Stimulated activated CD4-positive, alpha-beta T cell treated with anti-CD3 and anti-CD28 coated beads, Interleukin-2, amount 100 ng/mL, for 24 hours (primary cell): ENCODE measurements at places on chromosomes 4 and X.
A peak's percentile ranks its signal among the peaks of the same experiment; 100 is the strongest.

- DNase-seq = no peak
Measured at GRCh38 chr4:150387981-150388380, 194.0 kb upstream of the MAB21L2 start.

- DNase-seq = no peak
Measured at GRCh38 chrX:1420371-1420770, 28.5 kb upstream of the SLC25A6 start.

GRCh38 chrX:136936183-136936549 lies 55.6 kb upstream of the RBMX start:
- no peak for DNase-seq

DNA sequence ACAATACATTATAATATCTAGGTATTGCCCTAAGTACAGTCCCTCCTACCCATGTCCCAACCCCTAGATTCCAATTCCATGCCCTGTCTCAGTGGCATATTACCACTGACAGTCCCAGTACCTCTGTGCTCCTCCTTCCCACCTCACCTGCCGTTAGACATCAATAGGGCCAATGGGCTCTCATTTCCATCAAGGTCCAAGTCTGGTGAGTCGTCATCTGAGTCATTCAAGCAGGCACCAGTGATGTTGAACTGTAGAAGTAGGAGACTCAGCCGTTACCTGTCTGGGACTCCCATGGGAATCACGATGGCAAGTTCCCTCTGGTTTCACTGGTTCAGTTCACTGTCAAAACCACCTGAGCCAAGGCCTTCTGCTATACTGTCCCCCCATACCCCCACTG lies 51.7 kb downstream of the PHF8 start:
- DNase-seq = no peak

- no peak for DNase-seq
Measured at GRCh38 chr4:150743564-150744342, 161.8 kb downstream of the MAB21L2 start.

GRCh38 chrX:133542476-133542875 lies 127.2 kb upstream of the GPC4 start:
- DNase-seq = no peak

- DNase-seq = no peak
Measured at GRCh38 chrX:65726715-65727114, 59.3 kb downstream of the MSN start.

DNA sequence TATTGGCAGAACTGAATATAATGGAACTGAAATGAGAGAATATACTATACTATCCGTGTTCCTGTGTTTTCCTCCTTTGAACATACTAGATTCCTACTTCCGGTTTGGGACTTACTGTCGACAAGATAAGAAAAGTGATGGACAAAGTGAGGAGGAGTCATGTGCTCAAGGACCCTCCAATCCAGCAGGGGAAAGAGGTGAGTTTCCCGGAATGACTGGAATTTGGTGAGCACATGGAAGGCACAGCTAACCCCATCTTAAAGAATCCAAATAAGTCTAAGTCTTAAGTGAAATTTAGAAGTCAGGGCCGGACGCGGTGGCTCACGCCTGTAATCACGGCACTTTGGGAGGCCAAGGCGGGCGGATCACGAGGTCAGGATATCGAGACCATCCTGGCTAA lies 36.6 kb upstream of the SH3D19 start:
- DNase-seq = no peak

- no peak for DNase-seq
Measured at GRCh38 chrX:73965833-73966232, 338.1 kb upstream of the ZCCHC13 start.

DNA sequence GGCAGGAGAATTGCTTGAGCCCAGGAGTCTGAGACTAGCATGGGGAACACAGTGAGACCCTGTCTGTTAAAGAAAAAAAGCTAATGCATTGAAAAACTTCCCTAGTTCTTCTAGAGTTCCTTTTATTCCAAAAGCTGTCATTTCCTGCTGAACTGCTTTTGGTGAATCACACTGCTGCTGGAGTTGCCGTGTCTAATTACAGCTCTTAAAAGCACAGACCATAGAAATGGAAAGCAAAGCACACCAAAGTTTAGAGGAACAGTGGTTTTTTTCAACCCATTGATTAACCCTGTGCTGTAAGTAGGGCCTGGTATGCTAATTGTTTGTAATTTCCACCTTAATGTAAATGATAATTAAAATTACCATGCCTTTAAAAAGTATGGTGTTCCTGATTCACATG lies 52.4 kb downstream of the SEPTIN11 start:
- DNase-seq = no peak

DNA sequence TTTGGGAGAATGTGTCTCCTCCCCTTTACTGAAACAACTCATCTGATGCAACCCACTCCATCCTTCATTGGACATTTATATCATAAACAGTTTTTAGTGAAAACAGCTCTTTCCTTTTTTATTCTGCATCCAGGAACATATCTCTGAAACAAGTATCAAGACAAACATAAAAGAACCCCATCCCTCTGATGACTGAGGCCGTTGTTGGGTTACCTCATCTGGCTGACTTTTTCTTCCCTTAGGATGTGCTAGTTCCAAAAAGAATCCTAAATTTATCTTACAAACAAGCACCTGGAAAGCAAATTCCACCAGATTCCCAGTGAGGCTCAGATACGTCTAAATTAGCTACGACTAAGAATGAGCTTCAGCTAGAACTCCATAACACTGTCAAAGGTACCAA lies 483.7 kb upstream of the INTU start:
- no peak for DNase-seq

GRCh38 chrX:8861908-8862307 lies 60.7 kb upstream of the FAM9A start:
- no peak for DNase-seq

- no peak for DNase-seq
Measured at GRCh38 chr4:165458471-165458870, 79.7 kb downstream of the CPE start.

GRCh38 chrX:104922206-104922621 lies 298.3 kb downstream of the TEX13A start:
- DNase-seq = peak; percentile 59

GRCh38 chr4:141255016-141255415 lies 34.3 kb downstream of the ZNF330 start:
- no peak for DNase-seq

GRCh38 chrX:3295731-3296130 lies 50.7 kb downstream of the MXRA5 start:
- DNase-seq = no peak

- DNase-seq = no peak
Measured at GRCh38 chrX:40018041-40018440, 79.7 kb downstream of the BCOR start.

DNA sequence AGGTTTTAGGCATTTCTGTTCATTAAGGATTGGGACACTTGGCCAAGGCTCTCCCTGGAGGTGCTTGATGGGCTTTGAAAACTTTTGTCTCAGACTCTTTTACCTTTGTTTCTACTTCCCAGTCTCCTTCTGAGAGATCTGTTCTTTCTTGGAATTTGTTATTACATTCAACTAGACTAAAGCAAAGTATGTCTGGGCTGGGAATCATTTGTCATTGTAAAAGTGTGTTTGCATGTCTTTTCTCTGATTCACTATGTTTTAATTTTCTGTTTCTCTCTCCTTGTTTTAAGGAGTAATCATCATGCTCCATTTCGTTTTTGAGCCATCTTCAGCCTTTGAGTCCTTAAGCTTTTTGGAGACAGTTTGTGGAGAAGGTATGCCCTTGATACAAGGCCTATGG lies 12.2 kb upstream of the PGRMC2 start:
- no peak for DNase-seq

DNA sequence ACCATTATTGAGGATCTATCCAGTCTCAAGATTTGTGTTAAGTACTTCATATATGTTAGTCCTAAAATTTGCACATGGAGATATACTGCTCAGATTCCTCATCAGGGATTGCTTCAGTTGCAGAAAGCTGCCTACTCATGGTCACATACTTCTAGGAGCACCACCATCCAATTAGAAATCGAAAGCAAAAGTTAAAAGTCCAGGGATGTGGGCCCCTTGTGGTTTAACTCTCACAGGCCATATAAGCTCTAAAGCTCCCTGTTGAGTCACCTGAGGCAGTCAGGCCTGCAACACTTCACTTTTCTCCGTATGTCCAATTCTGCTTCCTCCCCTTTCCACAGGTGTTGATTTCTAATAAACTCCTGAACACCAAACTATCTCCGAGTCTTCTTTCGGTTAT lies 84.2 kb downstream of the CNOT6L start:
- DNase-seq = no peak

DNA sequence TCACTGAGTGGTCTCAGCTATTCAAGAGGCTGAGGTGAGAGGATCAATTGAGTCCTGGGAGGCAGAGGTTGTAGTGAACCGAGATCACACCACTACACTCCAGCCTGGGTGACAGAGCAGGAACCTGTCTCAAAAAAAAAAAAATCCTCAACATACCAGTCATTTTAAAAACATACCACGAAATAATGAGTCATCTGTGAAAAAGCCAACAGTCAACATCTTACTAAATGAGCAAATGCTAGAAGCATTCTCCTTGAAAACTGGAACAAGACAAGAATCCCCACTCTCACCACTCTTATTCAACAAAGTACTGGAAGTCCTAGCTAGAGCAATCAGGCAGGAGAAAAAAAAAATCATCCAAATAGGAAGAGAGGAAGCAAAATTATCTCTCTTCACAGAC lies 104.0 kb upstream of the ARHGEF9 start:
- no peak for DNase-seq

- no peak for DNase-seq
Measured at GRCh38 chrX:150258463-150259430, 104.4 kb upstream of the MAMLD1 start.

DNA sequence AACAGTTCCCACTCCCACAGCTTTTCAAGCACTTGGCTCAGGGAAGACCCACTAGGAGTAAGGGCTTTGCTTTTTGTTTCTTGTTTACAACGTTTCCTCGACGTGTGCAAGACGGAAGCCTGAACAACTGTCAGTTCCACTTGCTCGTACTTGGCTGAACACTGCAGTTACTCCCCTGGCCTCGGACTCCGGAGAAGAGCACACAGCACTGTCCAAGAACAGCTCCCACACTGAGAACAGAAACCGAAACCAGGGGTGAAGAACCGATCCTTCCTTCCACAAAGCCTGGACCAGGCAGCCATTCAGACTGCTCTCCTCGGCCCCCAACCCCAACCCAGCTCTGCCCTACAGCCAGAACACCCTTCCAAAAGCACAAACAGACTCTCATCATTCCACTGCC lies 25.5 kb downstream of the IRF2 start:
- DNase-seq = no peak

- DNase-seq = no peak
Measured at GRCh38 chr4:127479031-127479622, 153.6 kb upstream of the INTU start.

DNA sequence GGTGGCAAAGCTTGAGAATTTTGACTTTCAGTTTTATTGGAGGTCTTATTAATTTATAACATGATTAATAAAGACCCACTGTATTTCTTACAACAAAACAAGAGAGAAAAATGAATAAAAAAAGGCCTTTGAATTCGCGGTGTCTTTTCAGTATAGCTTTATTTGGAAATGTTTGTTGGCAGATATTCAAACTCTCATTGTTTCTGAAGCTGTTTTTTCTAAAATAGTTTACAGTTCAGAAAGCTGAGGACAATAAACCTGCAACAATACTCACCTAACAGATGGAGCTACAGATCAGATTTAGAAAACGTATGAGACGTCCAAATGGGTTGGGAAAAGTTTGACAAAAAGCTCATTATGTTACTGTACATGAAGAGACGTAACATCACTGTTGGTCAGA lies 2.4 kb upstream of the SPARCL1 start:
- DNase-seq = no peak

DNA sequence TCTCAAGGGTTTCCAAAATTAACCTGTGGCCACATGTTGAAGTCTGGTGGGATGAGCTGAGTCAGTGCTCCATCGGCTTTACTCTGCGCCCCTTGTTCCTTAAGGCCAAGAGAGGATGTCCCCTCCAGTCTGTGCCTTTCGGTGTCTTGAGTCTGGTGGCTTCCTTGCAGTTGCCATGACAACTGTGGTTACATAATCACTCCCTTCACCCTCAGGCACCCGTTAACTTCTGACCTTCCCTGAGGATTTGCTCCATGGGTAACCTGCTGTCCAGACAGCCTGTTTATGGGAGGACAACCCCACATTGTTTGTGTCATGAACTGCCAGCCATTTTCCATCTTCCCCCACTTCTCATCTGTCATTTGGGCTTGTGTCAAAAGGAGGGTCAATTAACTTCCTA lies 401.1 kb upstream of the LCORL start:
- no peak for DNase-seq

GRCh38 chrX:149131774-149132173 lies 373.3 kb downstream of the IDS start:
- no peak for DNase-seq

DNA sequence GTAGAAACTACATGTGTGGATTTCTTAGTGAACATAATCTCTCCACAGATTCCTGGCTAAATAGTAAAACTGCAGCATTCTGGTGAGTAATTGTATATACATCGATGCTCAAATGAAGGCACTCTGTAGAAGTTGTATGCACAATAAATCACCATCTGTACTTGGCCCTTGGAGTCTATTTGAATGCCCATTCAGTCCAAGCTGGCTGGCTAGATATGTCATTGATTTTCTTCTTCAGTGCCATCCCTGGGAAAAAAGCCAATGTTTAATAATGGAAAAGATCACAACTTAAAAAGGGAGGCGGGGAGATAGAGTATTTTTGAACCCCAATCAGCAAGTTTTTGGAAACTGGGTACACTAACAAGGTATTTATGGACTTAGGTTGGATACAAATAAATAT lies 381.0 kb upstream of the TEX13C start:
- DNase-seq = no peak

GRCh38 chr4:31045724-31046318 lies 325.7 kb downstream of the PCDH7 start:
- no peak for DNase-seq

DNA sequence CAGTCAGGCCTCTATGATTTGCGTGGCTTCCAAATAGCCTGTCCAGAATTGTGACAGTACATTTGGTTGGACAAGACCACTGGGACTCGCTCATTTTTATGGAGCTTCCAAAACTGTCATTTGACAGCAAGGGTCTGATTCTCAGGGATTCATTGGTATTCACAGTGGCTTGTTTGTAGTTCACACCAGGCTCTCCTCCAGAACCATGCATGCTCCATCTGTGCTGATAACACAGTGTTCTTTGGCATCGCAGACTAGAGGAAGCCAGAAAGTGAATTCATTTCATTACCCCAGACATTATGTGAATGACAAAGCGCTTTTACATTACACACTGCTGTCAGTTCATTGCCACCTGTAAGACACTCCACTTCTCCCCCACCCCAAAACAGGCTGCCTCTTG lies 208.3 kb downstream of the ARHGAP10 start:
- DNase-seq = no peak

- DNase-seq = no peak
Measured at GRCh38 chr4:127809173-127809800, 27.2 kb downstream of the HSPA4L start.
